ENCODE measurements at places on chromosomes 16 and 17. TPM values are rescaled to one million over a fixed set of nuclear protein-coding genes. Genes with fewer than 3 reads are reported as not detected.

GRCh38 chr16:813204-813915 is 12.8 kb upstream of the GNG13 start:
- no peak for DNase-seq

DNA sequence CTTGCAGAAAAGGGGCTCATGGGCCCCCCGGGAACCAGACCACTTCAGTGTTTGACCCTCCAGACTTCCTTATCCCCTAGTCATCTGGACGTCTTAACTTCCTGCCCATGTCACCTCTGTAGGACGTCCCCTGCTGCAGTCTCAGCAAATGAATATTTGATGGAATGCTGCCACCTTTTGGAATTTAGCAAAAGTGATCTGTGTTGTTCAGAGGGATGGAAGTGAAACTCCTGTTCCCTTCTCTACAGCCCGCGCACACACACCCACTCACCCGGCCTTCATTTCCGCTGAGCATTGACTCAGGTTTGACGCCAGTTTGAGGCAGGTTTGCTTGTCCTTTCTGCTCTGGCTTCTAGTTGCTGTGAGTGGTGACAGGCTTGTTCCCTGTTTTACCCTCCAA is 507.2 kb upstream of the EEF2KMT start:
- no peak for DNase-seq

SOX8 gene
- 6.8 TPM for total RNA-seq

- DNase-seq = no peak
Measured at GRCh38 chr17:42067371-42068091, 17.1 kb upstream of the C17orf113 start.

- peak; percentile 66 for DNase-seq
Measured at GRCh38 chr17:70875729-70876310, 706.5 kb downstream of the KCNJ2 start.

GRCh38 chr17:79002796-79003593 is 6.6 kb downstream of the CANT1 start:
- no peak for DNase-seq

GRCh38 chr17:72843591-72843990 is 248.9 kb downstream of the SLC39A11 start:
- no peak for DNase-seq

CTRB2 gene
- total RNA-seq = not detected

GRCh38 chr16:66113223-66113622 is 253.3 kb upstream of the CDH5 start:
- DNase-seq = no peak

- no peak for DNase-seq
Measured at GRCh38 chr17:14301279-14302090, 604 bp downstream of the HS3ST3B1 start.

GRCh38 chr17:77786740-77787505 is 171.6 kb upstream of the TNRC6C start:
- no peak for DNase-seq

MYLK3 gene
- total RNA-seq = 3.0 TPM

TLCD2 gene
- total RNA-seq = 4.6 TPM

DNA sequence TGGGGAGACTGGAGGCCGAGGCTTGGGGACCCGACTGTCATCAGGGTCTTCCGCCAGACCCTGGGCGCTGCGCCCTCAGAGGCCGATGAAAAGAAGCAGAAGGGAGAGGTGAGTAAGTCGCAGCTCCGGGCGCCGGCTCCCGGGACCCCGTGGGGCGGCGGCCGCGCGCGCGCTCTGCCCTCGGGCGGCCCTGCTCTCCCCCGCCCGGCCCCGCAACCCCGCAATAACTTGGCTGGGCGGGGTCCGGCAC is 392 bp upstream of the ABHD15 start:
- no peak for DNase-seq

TEKT5 gene
- 0.59 TPM for total RNA-seq

RAB11FIP4 gene
- total RNA-seq = 6.7 TPM

- no peak for DNase-seq
Measured at GRCh38 chr16:31238041-31238440, 21.1 kb upstream of the PYDC1 start.

AGRP gene
- total RNA-seq = not detected

DNA sequence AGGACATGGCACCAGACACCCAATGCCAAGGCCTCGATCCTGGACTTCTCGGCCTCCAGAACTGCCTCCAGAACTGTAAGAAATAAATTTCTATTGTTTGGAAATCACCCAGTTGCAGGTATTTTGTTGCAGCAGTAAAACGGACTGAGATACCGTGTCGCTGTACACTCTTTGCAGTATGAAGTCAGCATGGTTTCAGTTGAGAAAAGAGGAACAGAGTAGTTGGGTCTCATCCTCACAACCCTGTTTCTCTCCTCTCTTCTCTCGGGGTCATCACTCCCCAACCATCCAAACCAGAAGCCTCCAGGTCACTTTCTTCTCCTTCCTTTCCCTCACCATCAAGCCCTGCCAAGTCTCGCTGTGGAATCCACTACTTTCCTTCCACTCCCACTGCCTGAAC is 77.8 kb downstream of the ADCY9 start:
- DNase-seq = no peak

TPPP3 gene
- 22.6 TPM for total RNA-seq

- DNase-seq = no peak
Measured at GRCh38 chr16:78001451-78002025, 20.8 kb upstream of the CLEC3A start.

LGALS9B gene
- 1.2 TPM for total RNA-seq

SMIM22 gene
- 1.3 TPM for total RNA-seq

UBALD1 gene
- 4.7 TPM for total RNA-seq

- no peak for DNase-seq
Measured at GRCh38 chr16:65054457-65054856, 67.4 kb downstream of the CDH11 start.

GRCh38 chr17:4184811-4185210 is 41.8 kb downstream of the CYB5D2 start:
- DNase-seq = no peak

DNA sequence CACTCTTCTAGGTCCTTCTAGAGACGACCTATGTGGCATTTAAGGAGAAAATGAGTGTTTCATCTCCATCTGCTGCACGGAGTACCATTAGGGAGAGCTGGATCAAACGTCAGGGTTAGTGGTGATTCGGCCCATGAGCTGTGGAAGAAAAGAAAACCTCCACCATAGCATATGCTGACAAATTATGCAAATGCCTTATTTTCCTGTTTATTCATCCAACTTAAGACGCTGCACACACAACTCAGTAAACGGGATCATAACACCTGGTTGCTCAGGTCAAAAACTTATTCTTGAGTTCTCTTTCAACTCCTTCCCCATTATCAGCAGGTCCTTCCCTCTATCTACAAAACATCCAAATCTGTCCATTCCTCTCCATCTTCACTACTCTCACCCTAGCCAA is 1.3 kb upstream of the MOSMO start:
- DNase-seq = no peak

GP1BA gene
- total RNA-seq = 0.10 TPM

- no peak for DNase-seq
Measured at GRCh38 chr16:12083631-12084030, 107.1 kb downstream of the SNX29 start.

DNA sequence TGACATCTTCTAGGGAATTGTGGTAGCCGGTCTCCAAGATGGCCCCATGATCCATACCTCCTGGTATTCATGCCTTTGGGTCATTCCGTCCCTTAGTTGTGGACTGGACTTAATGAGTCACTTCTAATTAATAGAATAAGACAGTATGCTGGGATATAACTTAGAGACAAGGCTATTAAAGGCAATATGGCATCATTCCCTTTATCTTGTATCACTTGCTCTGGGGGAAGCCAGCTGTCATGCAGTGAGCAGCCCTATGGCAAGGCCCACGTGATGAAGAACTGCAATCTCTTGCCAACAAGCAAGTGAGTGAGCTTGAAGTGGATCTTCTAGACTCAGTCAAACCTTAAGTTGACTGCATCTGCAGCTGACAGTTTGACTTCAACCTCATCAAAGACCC is 97.8 kb upstream of the MED13 start:
- DNase-seq = no peak

HS3ST3B1 gene
- 5.3 TPM for total RNA-seq

GRCh38 chr17:65856865-65857264 is 295.4 kb upstream of the AXIN2 start:
- DNase-seq = no peak

DNA sequence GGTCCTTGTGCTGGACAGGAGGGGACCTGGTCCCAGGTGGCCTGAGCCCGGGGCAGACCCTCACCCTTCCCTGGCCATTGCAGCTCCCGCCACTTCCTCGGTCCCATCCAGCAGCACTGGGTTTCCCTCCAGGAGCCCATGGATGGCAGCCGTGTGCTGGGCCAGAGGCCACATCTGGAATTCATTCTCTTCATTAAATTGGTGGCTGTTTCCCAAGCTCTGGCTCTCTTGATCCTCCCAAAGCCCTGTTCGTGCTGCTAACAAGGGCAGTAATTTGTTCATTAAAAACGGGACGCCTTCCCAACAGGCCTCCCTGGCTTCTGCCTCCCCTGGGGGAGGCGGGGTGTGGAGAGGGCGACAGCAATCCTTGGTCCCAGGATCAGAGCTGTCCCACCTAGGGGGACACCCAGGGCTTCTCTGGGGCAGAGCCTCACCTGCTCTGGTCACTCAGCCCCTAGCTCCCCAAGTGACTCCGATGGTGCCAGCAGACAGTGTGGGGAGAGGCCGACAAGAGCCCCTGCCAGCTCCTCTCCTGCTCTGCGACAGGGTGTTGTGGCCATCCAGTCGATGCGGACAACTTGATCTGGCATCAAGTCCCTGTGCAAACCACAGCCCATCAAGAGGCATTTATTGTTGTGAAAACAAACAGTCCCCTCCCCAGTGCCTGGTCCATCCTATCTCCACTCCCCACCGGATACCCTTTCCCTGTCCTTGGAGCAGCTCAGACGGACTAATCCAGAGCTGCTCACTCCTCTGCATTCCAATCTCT is 44.0 kb downstream of the SDK2 start:
- peak; percentile 25 for DNase-seq

CACNG3 gene
- not detected for total RNA-seq

- no peak for DNase-seq
Measured at GRCh38 chr17:40621578-40621977, 26.0 kb downstream of the SMARCE1 start.

GRCh38 chr17:68576811-68577496 is 24.2 kb downstream of the FAM20A start:
- DNase-seq = peak; percentile 61
